ENCODE measurements at places on chromosomes 16 and 17.

DNA sequence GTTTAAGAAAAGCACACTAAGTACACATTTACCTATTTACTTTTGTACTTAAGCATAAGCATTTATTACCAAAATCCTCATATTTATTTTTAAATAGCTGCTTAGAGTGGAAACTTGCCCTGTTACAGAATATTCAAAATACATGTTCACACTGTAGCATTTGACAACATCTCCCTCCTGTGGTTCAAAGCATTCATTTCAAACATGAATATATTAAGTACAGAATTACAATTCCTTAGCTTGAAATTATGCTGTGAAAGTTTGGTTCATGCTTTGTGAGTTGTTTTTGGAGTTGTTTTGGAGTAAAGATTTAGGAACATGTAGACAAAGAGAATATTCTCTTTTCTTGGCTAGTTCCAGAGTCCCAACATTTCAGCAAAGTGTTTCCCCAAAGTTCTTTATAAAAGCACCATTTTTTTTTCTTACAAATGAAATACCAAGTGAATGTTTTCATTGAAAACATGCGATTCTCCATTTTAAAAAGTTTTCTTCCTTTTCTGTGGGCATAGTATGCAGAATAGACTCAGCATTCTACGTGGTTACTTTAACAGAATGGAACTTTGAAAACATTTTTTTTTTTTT is 33.2 kb downstream of the TUBD1 start:
- no peak for DNase-seq

- DNase-seq = no peak
Observed at GRCh38 chr16:72295914-72296313, 124.0 kb upstream of the PMFBP1 start.

- peak; percentile 47 for DNase-seq
Observed at GRCh38 chr17:3683054-3683511, 12.9 kb downstream of the P2RX5 start.

GRCh38 chr17:79513820-79514535 is 96.9 kb downstream of the RBFOX3 start:
- no peak for DNase-seq

- no peak for DNase-seq
Observed at GRCh38 chr17:22374741-22375140, 682.4 kb downstream of the KCNJ18 start.

DNA sequence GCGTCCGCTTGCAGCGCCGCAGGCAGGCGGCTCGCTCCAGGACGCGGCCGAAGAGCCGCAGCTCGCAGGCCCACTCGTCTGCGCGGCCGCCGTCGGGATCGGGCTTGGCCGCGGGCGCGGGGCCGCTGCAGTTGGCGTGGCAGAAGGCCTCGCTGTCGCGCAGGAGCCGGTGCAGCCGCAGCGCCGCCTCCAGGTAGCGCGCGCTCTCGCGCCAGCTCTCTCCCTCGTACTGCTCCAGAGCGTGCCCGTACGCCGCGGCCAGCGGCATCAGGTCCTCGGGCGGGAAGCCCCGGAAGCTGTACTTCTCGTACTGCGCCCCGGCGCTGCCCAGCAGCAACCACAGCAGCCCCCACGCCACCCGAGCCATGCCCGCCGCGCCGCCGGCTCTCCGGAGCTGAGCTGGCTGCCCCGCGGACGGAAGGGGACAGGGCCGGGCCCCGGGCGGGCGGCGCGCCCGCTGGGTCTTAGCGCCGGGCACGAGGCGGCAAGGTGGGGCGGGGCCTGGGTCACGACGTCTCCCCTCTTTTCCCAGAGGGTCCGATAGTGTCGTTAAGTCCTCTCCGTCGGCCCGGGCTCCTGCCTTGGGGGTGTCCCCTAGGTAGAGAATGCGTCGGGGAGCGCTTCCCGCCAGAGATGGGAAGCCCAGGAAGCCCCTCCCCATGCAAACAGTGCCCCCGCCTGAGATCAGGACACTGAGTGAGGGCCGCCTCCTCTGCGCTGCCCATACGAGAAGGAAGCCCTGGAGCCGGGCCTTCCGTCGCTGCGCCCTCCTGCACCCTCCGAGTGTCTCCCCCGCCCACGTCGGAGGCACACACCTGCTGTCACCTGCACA is at the start of gene P3H4:
Gene P3H4 (minus strand): TSS at position 401 of the 832 bp plus-strand sequence. CDS start 34 bp downstream, at position 367.
- DNase-seq = peak; percentile 69

DNA sequence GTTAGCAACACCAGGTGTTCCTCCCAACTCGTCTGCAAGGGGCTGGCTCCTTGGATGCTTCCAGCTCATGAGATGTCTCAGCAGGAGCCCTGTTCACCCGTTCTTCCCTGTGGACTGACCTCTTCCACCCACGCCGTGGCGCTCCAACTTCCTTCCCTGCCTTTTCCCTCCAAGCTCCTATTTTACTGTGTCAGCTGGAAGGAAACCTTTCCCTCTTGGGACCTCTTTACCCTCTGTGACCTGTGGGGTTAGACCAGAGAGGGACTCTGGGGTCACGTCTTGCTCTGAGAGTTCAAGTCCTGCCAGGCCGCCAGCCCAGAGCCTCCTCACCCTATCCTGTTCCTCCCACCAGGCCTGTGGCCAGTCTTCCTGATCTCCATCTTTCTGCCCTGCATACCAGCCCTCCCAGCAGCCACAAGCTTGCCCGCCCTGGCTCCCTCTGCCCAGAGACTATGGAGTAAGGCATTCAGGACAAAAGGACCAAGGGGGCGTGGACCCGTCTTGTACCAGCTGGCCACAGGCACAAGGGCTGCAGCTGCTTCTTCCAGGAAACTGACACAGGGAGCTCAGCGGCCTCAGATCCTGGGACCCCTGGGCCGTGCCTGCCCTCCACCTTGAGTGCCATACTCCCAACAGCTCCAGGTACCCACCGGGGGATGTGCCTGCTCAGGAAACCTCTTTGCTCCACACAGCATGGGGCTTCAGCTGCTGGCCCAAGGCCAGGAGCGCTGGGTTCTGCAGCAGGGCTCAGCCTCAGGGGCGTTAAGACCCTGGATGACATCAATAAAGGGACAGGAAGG is 3.0 kb downstream of the PAQR4 start:
- no peak for DNase-seq

- no peak for DNase-seq
Observed at GRCh38 chr17:33202021-33202420, 91.1 kb downstream of the ASIC2 start.

- DNase-seq = no peak
Observed at GRCh38 chr17:63555500-63556156, 5.4 kb downstream of the DCAF7 start.

- no peak for DNase-seq
Observed at GRCh38 chr17:70368011-70368410, 198.7 kb downstream of the KCNJ2 start.

DNA sequence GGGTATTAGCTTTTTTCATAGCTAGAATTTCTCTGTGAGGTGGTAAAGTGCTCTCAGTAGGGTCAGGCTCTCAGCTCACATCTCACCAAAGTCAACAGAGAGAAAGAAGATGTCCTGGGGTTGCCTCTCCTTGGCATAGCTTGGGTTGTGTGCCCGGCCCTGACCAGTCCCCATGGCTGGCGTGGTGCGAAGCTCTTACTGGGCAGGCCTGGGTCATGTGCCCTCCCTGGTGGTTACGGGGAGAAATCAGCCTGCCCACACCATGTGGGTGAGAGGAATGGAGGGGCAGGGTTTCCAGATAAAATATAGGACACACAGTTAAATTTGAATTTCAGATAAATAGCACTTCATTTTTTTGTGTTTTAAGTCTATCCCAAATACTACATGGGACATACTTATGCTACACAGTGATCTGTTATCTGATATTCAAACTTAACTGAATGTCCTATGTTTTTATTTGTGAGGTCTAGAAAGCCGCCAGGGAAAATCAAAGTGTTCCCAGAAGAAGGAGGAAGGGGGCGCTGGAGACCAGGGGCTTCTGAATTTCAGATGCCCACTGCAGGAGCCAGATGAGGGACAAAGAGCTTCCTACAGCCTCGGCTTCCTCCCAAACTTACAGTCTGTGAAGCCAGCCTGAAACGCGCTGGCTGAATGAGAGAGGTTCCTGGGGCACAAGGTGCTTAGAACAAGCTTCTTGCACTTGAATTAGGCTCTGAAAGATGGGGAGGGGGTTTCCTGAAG is 45.4 kb downstream of the NKD1 start:
- no peak for DNase-seq

DNA sequence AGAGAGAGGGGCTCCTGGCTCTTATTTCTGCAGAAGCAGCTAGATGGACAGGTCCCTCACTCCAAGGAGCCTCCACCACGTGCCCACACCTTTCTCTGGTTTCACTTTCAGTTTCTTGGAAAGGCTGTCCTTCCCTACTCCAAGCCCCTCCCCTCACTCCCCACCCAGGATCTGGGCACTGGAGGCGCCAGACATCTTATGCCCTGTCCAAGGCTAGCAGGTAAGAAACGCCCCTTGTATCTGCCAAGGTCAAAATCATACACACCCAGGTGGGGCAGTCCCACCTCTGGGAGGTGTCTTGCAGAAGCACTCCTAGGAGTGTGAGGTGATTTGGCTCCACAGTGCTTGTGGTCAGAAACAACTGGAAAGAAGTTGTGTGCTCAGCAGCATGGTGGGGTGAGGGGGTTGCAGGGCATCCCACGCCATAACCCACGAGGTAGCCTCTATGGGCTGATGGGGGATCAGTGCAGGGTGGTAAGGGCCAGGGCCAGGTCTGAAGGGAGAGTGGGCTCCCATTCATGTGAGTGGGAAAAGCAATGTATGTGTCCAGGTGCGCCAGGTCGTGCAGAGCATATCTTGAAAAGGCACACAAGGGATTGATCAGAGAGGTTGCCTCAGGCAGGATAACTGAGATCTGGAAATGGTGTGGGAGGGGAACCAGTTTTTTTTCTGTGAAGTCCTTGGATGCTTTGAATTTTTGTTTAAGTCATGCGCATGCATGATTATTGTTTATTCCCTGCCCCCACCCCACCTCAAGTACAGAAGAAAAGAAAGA is 31.8 kb upstream of the PRM1 start:
- DNase-seq = no peak

DNA sequence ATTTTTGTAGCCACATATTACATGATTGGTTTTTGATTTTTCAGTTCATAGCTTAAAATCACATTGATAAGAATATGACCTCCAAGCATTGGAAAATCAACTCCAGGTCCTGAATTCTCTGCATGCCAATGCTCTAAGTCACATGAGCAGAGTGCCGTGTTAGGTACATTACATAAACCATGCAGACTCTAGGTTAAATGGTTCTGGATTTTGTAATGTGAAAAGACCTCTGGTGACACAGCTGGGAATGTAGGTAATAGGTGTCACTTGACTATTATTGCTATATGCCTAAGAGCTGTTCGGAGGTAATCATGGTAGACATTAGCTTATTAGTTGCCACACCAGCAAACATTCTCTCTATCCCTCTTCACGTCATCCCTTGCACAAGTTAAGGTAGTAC is 231.1 kb upstream of the SALL1 start:
- DNase-seq = no peak

DNA sequence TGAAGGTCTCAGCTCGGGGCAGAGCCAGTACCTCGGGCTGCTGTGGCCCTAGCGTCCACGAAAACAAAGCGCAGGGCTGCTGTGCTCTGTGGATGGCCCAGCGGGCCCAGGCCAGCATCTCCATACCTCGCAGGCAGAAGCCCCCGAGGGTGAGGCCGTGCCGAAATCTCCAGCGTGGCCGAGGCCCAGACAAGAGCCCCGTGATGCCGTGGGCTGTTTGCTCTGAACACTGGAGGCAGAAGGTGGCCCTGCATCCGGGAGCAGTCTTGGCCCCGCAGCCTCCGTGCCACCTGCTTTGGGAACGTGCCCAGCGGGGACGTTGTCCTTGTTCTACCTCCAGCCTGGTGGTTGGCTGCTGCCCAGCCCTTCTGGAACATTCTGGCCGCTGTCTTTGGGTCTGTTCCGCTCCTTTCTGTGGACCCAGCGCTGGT is 121.4 kb downstream of the BANP start:
- no peak for DNase-seq

- DNase-seq = no peak
Observed at GRCh38 chr16:87160234-87160636, 157.0 kb downstream of the C16orf95 start.

Data from stimulated activated CD4-positive, alpha-beta T cell treated with anti-CD3 and anti-CD28 coated beads, Interleukin-12 subunit alpha, Interleukin-12 subunit beta, amount 100 ng/mL, for 4 hours (primary cell).